ENCODE measurements at places on chromosomes 1 and 21.

DNA sequence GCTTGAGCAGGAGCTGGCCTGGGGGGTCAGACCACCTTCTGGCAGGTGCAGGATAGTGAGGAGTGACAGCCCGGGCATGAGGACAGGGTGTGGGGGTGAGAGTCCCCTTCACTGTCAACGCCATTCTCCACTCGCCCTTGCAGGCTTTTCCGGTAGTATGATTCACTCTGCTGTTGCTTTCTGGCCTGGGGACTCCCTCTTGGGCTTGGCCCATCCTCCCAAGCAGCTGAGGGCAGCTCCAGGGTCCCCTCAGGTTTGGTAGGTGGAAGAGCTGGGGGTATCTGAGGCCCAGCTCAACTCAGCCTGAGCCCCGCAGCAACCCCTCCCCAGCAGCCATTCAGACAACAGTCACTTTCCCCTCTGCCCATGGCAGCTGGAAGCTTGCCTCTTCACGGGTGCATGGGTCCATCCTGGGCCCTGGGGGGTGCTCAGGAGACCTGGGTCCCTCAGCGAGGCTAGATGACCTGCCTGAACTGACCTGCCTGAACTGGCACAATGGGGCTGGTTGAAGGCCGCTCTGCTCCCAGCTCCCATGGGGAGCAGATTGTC, 1.3 kb downstream of the CLDN19 start:
- no peak for DNase-seq

DNA sequence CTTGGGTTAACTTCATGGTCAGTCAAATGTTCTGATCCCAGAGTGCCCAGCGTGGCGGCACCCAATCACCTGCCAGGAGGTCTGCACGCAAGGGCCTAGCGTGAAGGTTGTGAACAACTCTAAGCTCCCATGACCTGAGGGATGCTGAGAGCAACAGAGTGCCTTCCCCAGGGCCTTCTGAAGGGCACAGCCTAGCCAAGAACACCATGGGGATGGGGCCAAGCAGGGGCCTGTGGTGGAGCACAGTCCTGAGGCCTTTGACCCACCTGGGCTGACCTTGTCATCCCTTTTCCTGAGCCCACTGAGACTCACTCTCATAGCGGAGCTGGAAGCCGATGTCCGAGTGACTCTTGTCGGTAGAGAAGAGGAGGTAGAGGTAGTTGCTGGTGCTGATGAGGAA, 138.8 kb upstream of the HMGB4 start:
- no peak for DNase-seq

- DNase-seq, result peak; percentile 53
Observed at GRCh38 chr21:45129189-45129923, 55.0 kb downstream of the ADARB1 start.

GRCh38 chr21:42975886-42976608, 1.7 kb downstream of the PKNOX1 start:
- no peak for DNase-seq

- no peak for DNase-seq
Observed at GRCh38 chr21:31195334-31196015, 148.6 kb downstream of the TIAM1 start.

- DNase-seq, result no peak
Observed at GRCh38 chr1:80536461-80536860, 1264.3 kb upstream of the ADGRL2 start.

GRCh38 chr1:165958306-165958705, 130.9 kb downstream of the UCK2 start:
- no peak for DNase-seq

- DNase-seq, result no peak
Observed at GRCh38 chr1:230836793-230837192, 31.5 kb downstream of the C1orf198 start.

GRCh38 chr1:160086456-160086892, 5.1 kb downstream of the KCNJ9 start:
- no peak for DNase-seq

GRCh38 chr1:246677842-246678241, 46.4 kb upstream of the SCCPDH start:
- DNase-seq, result no peak

GRCh38 chr1:83692524-83693381, 306.2 kb downstream of the TTLL7 start:
- peak; percentile 3 for DNase-seq

DNA sequence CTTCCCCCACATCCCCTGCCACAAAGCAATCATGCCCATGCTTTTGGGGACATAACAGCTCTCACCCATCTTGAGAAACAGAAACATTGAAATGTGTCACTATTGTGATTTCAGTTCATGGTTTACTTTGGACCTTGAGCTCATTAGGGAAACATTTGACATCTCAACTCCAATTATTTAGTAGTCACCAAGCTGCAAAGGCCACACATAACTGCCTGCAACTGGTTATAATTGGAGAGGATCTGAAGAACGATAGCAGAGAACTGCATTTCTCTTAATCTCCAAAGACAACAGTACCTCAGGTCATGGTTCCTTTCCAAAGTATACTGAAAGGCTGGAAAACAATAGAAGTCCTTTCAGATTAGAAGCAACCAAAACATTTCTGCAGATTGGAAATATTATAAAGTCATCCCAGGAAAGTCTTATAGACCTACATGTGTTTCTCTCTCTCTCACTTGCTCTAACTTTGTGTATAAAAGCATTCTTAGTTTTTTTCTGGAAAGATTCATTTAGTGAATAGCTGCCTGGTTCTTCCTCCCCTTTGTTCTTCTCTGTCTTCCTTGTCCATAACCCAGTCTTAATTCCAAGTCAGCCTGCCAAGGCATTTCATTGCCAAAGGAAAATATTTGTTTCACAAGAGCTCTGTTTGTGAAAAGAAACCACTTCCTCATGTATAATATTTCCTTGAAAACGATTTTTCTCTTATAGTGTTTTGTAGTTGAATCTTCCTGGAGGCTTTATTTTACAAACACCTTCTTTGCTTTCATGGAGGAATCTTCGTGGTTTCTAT, 426.8 kb downstream of the ADGRL2 start:
- no peak for DNase-seq

DNA sequence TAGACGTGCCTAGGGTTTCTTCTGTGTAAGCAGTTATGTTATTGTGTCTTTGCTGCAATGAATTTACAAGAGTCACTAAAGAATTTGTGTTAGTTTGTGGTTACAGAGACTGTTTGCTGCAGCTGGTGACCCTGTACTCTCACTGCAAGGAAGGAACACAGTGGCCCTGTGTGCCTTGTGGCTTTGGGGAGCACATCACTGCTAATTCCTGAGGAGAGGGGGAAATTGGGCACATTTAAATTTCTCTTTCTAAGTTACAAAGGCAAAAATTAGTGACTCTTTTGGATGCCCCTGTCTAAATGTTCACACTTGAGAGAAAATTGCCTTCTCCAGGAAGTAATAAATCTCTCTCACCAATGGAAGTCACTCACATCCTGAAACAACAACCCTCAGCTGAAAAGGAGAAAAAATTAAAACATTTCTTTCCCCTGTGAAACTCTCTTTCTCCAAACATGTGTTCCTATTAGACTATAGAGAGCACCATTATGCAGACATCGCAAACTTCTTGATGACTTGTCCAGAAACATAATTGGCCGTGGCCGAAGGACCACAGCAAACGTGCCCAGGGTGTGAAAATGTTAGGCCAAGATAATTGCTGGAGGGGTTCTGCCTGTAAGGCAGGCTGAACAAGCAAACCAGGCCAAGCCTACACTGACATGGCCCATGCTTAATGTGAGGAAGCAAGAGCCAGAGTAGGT, 32.3 kb upstream of the SPAG17 start:
- no peak for DNase-seq

GRCh38 chr1:204085876-204086275, 13.0 kb downstream of the SOX13 start:
- no peak for DNase-seq

- no peak for DNase-seq
Observed at GRCh38 chr1:163834778-163835177, 513.0 kb downstream of the NUF2 start.

DNA sequence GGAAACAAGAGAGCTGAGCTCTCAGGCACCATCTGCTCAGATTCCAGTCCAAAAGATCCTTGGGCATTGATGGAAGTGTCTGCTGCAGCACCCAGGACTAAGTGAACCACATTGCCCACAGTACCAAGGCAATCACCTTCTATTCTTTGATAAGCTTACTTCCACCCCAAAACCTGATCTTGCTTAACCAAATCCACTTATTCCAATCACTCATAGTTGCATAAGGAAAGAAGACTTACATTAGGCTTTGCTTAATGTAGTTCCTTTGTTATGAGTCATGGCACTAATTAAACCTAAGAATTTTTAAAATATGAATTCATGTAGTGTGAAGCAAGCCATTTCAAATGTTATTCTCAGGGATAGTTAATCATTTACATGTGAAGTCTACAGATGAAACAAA, 84.5 kb downstream of the UCHL5 start:
- no peak for DNase-seq

GRCh38 chr21:41897700-41898099, 18.6 kb upstream of the PRDM15 start:
- no peak for DNase-seq

- DNase-seq, result no peak
Observed at GRCh38 chr21:35906586-35906985, 153.7 kb downstream of the SETD4 start.

DNA sequence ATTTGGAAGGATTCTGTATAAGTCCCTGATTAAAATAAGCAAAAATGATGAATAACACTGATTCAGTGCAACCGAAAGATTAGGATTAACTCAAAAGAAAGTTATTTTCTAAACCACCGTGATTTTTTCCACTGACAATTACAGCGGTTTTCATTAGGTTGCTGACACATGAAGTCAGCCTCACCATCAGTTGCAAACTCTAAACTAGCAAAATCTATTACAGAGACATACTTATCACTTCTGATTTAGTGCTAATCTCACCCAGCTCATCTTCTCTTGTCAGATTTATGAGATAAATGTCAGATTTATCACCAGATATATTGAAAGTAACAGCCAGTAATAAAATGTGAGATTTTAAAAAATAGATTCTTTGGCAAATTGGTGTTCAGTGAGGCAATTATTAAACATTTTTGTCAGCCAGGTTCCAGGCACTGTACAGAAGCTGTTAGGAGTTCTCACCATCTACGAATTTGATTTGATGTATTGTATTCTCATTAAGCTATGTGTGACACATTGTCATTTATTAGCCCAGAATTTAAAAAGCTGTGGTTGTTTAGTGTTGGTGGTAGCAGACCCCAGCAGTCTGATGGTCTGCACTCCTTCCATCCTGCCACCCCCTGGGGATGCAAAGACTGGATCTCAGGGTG, 37.3 kb upstream of the LGALS8 start:
- no peak for DNase-seq

GRCh38 chr1:11198257-11198656, 9.1 kb downstream of the ANGPTL7 start:
- DNase-seq, result no peak

DNA sequence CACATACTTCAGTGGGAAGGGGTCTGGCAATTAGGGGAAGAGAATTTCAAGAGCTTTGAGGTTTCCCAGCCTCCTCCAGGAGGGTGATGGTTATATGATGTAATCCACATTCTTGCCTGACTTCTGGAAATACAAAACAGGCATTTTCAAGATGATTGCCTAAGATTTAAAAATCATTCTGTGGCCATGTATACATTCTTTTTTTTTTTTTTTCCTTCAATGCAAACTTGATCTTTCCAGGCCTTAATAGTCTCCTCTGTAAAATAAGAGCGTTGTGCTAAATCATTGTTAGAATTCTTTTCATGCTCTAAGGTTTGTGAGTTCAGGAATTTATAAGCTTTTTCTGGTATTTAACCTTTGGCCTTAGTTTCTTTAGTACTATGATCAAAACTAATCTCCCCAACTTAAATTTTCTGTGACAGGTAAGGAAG, 192.3 kb upstream of the HMCN1 start:
- no peak for DNase-seq

GRCh38 chr1:155123801-155124200, 3.9 kb upstream of the EFNA1 start:
- DNase-seq, result no peak

DNA sequence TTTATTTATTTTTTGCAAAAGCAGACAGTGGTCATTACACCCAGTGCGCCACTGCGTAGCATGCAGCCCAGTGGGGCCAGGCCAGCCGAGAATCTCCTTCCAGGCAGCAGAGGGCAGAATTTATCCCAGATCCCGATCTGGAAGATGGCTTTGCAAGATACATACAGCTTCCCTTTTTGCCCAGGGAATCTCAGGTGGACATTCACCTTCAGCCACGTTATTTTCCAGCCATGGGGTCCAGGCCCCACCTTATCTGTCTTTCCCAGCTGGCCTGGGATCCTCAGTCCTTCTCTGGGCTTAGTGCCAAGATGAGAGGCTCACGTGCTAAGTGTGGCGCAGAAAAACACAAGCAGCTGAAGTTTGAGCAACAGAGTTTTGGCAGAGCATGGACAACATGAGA, 123.6 kb downstream of the AJAP1 start:
- no peak for DNase-seq

- peak; percentile 46 for DNase-seq
Observed at GRCh38 chr1:212315907-212316306, 30.7 kb downstream of the PPP2R5A start.

DNA sequence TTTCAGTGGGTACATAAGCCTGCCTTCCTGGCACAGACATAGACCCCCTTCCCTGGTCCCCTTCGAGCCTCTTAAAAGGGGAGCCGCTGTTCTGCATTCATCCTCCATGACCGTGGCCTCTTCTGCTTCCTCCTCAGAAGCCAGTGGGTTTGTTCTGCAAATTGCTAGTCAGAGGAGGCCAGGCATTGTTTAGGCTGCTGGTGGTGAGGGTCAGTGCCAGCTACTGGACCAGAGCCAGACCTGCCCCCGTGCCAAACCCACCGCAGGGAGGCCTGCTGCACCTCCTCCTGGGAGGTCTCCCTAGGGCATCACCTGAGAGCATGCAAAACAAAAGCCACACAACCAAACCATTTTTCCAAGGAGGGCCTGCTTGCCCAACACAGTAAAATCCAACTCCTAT, 178.4 kb downstream of the MIS18A start:
- no peak for DNase-seq

DNA sequence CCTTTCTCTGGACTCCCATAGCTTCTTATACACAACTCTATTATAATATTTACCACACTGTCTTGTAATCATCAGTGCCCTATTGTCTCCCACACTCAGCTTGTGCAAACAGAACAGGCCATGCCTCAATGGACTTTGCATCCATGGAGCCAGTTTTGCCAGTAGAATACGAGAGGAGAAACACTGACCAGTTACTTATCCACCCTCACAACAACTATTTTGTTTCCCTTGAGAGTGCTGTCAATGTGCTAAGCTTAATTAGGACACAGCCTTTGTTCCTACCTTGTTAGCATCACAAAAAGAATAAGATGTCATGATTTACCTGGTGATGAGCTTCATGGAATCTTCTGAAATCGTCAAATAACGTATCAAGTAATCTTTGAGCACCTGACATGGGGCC, 18.1 kb upstream of the LRRC52 start:
- DNase-seq, result no peak

GRCh38 chr1:163168053-163168452, 34.7 kb downstream of the RGS5 start:
- peak; percentile 91 for DNase-seq

Measured in ACHN (cell line).